ENCODE measurements at places on chromosomes 13 and 19.

DNA sequence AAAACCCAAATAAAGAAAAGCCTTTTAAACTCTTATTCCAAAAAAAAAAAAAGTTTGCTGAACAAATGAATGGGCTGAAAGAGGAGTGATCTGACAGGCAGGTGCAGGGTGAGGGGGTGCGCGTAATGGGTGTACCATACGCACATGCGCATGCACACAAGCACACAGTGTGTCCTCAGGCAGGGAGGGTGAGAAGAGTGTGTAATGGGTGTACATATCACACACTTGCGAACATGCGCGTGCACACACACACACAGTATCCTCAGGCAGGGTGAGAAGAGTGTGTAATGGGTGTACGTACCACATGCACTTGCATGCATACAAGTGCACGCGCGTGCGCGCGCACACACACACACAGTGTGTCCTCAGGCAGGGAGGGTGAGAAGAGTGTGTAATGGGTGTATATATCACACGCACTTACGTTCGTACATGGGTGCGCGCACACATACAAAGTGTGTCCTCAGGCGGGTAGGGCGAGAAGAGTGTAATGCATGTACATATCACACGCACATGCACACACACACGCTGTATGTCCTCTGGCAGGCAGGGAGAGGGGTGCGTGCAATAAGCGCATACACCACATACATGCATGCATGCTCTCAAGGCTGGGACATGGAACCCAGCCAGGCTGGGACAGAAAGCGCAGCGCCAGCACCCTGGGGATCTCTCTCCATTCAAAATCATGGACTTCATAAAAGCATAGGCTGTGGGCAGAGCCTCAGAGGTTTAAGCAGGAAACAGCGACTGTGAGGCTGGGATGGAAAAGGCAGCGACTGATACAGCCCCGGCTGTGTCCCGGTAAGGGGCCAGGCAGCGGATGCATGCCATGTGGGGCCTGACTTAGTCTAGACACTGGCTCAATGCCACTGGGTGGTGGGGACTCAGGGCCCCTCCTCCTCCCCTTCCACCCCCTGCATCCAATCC, 70.4 kb downstream of the CEBPG start:
- no peak for DNase-seq

DNA sequence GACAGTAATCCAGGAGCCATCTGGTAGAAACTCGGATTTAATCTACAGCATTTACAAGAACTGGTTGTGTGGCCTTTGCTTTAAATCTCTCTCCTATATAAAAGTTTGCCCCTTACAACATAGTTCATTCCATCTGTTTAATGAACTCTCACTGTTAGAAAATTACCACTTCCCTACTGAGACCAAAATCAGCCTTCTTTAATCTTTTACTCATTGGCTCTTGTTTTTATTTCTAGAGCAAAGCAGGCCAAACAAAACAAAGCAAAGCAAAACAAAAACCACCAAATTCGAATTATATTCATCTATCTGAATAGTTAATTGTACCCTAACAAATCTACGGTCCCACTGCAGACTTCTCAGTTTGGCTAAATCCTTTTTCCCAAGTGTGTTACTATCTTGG, 127.0 kb downstream of the UGGT2 start:
- DNase-seq, result no peak

- no peak for DNase-seq
Measured at GRCh38 chr19:11377237-11377636, 2.8 kb downstream of the SWSAP1 start.

GRCh38 chr19:16161840-16162239, 11.5 kb downstream of the CIB3 start:
- DNase-seq, result no peak

DNA sequence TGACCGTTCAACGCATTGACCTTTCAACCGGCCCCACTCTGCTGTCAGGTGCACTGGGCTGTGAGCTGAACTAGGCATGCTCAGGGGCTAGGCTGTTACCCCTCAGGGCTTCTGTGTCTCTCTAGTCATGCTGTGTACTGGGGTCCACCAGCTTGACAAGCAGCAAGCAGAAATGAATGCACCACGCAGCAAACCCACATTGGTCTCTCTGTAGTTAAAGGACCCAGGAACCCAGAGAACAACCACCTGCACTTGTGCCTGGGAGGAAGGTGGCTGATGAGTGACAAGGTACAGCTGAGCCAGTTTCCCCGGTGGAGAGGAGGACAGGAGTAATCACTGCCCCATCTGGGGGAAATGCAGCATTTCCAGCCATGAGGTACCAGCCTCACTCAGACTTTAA, 159.9 kb downstream of the USP12 start:
- DNase-seq, result no peak

DNA sequence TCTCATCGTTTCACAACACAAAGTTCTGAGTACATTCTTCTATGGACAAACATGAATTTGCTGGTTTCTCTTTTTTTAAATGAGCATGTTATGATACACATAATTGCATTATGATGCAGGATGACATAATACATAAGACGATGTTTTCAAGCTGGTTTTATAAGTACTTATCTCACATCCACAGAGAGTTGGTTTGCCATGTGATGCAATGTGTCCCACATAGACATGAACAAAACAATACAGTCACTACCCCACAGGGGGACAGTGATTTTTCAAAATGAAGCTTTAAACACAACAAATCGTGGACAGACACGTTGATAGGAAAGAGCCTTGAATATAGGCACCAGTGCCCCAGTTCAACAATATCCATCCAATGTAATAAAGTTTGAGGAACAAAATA, 447.1 kb downstream of the KLF12 start:
- DNase-seq, result no peak

DNA sequence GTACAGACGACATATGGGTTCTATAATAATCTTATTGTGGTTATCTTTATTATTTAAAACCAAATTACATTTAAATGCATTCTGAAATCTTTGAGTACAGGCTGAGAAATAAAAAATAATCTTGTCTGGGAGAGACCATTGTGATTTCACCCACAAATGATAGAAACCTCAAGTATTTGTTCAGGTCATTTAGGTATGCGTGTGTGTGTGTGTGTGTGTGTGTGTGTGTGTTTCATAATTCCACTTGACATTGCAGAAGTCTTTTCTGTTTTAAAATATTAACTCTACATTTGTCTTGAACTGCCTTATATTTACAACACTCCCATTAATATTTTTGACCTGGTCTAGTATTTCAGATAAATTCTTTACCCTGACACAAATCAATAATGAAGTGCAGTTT, 126.9 kb downstream of the SPRY2 start:
- no peak for DNase-seq

- no peak for DNase-seq
Measured at GRCh38 chr13:34044660-34045080, 226.7 kb downstream of the RFC3 start.

DNA sequence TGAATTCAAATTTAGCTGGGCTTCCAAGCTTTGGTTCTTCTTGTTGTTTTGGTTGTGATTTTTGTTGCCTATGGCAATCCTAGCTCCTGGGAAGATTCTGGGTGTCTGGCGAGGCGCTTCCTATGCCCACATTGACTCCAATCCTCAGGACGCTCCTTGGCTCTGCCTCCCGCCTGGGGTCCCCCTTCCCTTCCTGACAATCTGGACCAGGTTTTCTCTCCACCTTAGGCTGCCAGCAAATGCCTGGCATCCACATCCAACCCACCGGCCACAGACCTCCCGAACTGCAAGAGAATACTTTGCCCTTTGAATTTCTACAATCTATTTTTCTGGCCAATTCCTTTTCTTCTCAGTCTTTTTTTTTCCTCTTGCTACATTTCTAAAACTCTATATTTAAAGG, 186.9 kb upstream of the UBL3 start:
- DNase-seq, result no peak

- no peak for DNase-seq
Measured at GRCh38 chr13:28794396-28794795, 25.7 kb upstream of the MTUS2 start.

DNA sequence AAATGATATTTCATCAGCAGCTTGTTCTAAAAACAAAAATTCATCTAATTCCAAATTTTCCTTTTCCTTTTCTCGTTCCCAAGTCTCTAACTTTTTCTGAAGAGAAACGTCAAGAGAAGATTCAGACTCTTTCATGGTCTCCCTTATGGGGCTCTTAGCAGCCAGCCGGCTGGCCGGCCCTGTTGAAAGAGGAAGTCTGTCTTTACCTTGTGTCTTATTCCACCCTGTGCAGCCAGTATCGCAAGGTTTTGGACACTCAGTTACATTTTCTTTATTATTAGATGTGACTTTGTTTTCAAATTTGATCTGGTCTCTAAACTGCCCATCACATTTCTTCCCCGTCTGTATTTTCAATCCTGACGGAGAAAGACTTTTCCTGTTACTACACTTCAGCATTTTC, 142.3 kb downstream of the RNF17 start:
- no peak for DNase-seq

DNA sequence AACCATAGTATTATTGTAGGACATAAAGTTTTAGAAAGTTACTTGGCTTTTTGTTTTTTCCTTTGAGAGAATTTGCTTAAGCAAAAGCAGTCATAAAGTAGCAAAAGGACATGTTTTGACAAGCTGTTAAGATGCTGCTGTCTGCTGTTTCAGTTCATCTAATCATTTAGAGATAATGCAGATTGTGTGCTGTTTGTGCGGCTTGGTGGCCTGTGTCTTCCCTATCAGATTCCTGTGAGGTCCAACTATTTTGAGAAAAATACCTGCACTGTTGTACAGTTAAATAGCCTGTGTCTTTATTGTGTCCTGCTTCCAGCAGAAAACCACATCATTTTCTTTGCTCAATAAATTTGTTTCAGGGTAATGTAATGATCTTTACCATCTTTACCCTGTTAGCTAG, 20.0 kb downstream of the UCHL3 start:
- no peak for DNase-seq

DNA sequence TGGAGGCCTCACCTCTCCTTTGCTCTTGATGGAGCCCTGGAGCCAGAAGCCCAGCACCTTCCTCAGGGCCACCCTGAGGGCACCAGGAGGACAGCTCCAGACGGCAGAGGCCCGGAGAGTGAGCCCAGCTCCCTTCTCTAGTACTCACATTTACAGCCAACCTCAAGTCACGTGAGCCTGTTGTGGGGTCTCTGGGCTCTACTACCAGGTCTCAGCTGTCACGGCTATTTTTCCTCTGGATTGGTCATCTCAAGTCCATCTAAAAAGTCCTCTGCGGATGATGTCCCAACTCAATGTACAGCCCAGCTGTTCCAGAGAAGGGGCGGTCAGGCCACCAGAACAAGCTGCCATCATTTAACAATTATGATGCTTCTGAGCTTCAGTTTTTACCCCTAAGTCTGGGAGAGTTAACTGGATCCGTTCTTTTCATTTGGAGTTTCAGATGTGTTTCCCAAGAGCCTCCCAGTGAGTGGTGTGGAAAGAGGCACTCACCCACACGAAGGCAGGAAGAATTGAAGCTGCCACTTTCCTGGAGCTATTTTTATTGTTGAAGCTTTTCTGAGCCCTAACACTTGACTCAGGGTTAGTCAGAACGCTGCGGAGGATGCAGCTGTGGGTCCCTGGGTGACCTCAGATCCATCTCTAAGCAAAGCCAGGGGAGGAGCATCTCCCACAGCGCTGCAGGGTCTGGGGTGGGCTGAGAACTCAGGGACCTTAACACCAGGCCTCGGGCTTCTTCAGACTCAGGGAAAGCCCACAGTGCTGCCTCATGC, 143.5 kb upstream of the UBL3 start:
- DNase-seq, result no peak

- no peak for DNase-seq
Measured at GRCh38 chr13:28041501-28041900, 53.0 kb upstream of the URAD start.

DNA sequence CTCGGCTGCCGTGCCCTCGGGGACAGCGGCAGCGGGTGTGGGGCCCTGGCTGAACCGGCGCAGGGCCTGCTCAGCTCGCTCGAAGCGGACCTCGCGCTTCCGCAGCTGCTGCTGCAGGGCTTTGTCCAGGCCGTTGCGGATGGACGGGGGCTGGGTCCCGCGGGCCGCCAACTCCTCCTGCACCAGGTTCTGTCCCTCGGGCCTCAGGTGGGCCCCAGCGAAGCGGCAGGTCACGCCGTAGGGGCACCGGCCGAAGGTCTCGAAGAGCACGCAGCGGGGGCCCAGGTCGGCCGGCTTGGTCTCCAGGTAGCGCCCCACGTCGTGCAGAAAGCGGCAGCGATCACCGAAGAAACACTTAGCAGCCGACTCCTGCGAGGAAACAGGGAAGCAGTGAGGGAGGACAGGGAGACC, 1.6 kb downstream of the DUS3L start:
- DNase-seq, result no peak

GRCh38 chr19:28632371-28633080, 580.4 kb downstream of the UQCRFS1 start:
- no peak for DNase-seq

DNA sequence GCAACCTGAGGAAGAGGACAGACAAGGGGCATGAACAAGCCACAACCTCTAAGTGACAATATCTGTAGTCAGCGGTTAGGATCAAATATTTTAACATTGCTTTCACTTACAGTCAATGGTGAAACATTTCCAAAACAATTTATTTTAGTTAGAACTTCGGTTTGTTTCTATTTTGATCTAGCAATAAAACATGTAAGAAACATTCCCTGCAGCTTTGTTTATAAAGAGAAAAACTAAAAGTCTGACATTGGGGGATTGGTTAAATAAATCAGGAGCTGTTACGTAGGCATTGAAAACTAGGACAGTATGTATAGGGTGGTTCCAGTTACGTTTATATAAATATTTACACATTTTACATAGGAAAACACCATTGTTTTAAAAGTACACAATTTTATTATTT, 3.4 kb downstream of the URI1 start:
- no peak for DNase-seq

GRCh38 chr13:50171590-50172282, 156.5 kb downstream of the KCNRG start:
- no peak for DNase-seq

DNA sequence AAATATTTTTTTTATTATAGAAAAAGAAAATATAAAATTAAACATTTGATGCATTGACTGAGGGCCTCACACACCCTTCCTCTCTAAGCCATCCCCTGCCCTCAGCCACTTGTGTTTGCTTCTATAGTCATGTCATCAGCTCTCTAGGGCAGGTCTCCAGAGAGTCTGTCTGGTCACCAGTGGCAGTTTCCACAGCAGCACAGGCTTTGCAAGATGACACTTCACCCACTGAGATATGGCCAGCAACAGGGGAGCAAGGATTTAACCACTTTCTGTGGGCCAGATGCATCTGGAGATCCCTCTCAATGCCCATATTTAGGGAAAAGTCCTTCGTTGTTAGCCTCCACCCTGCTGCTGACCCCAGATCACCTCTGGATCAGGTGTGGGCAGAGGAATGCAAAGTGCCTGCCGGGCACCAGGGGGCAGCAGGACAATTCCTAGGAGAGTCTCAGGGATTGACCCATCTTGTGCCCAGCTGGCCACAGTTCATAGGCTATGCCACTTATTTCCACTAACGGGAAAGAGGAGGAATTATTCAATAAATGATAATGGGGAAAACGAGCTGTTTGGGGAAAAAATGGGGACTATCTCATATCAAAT, 4.8 kb downstream of the ABCC4 start:
- no peak for DNase-seq

GRCh38 chr13:46178143-46178542, 3.8 kb downstream of the LCP1 start:
- no peak for DNase-seq

DNA sequence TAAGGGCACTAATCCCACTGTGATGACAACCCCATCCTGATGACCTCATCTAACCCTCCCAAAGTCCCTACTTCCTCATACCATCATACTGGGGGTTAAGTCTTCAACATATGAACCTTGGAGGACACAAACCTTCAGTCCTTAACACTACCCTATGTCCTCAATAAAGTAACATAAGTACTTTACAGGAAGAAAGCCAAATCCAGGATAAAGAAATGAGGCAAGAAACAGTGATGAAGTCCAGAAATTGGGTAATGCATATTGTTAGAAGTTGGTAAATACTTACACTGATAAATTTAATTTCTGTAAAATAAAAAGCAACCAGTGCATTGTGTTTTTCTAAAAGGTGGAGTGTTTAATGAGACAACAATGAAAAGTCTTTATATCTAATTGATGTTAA, 284.8 kb upstream of the SOX21 start:
- no peak for DNase-seq

Measured in T-cell (primary cell).